ENCODE measurements at places on chromosomes 1 and 21.
A peak's percentile ranks its signal among the peaks of the same experiment; 100 is the strongest.

GRCh38 chr1:115141145-115141454 is 51.8 kb upstream of the TSPAN2 start:
- no peak for DNase-seq

DNA sequence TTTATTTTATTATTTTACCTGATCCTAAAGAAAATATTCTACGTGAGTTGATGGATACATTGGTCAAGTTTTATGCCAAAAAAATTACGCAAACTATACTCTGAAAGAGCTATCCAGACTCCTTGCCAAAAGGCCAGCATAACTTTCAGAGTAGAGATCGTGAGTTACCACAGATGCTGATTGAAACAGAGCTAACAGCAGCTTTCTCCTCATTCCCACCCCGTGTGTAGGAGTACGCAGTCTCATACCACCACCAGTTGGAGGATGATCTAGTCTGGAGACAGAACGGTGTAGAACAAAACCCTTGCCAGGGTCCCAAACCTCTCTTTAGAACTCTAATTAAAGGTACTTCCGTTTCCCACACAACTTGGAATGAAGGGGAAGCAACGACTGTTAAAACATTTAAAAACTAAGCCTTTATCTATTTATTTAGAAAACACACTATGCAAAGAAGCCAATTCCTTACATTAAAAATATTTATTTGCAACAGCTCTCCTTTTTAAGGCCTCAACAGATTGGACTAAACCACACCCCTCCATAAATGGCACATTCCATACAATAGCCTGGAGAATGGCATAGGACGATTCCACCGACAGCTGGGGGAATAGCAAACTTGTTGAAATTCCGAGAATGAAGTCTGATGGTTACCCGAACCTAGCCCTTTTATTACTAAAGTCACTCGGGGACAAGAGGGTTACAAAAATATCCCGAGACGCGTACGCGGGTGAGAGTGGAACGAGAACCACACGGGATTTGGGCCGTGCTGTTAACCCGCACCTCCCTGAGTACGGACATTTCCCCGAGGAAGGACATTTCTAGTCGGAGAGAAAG is 1.4 kb downstream of the NUCKS1 start:
- DNase-seq = peak; percentile 83

- no peak for DNase-seq
Observed at GRCh38 chr21:45894450-45894825, 87.1 kb upstream of the COL6A1 start.

DNA sequence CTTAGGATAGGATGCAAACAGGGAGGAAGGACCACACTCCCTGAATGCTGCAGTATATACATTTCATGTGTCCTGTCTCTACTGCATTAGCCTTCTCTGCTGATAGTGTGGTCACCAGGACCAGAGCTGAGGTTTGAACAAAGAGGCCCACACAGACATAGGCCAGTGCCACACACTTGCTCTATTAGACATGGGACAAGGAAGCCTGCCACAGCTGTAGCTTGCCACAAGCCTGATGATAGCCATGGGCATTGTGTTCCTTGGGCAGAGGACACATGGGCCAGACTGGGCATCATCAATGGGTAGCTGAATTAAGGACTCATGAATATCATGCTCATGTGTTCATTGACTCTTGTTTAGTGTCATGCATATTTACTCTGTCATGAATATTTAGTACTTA is 10.4 kb downstream of the CAMSAP2 start:
- no peak for DNase-seq

GRCh38 chr1:28526886-28527285 is 21.0 kb downstream of the RCC1 start:
- no peak for DNase-seq

DNA sequence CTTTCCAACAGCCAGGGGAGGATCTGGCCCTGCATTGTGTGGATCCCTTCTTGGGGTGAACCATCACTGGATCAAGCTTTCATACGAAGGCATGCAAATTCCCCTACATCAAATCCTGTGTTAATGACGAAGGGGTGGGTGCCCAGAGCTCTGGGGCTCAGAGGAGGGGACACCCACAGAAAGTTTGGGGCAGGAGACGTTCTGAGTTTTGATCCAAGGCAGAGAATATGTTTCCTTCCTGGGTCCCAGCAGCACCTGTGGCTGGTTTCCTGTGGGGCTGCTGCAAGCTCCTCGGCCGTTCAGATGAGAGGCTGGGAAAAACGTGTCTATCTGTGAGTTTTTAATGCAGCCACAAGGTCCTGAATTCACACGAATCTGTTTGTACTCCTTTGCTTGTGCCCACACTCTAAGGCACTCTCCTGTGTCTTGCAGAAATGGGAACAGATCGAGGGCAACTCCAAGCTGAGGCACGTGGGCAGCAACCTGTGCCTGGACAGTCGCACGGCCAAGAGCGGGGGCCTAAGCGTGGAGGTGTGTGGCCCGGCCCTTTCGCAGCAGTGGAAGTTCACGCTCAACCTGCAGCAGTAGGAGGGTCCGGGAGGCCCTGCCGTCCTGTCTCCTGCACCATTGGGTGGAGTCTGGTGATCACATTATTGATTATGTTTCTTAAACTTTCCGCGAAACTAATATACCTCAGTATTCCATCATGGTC is 147.1 kb downstream of the PGBD5 start:
- no peak for DNase-seq

DNA sequence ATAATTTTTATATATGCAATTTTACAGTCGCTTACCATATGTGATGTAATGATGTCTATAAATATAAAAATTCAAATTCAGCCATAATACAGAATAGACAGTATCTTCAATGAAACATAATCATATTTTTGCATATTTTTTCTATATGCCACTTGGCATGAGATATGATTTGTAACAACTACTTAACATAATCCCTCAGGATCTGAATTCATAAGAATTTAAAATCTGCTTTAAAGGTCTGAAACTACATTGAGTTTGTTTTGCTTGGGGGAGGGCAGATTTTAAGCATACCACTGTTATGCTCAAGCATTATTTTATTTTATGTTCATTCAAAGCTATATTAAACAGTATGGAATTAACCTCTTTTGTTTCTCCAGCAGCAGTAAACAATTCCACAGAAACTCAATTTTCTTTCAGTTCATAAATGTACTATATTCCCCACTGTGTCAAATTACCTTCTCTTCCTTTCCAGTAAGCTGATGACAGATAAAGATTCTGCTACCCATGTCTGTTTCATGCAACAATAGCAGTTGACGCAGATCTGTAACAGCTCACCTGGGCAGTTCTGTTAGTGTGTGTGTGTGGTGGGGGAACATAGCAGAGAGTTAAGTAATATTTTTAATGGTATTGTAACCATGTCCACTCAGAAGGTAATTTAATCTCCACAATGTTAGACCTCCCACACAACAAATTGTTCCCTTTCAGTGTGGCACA is 224.8 kb downstream of the NTNG1 start:
- no peak for DNase-seq

DNA sequence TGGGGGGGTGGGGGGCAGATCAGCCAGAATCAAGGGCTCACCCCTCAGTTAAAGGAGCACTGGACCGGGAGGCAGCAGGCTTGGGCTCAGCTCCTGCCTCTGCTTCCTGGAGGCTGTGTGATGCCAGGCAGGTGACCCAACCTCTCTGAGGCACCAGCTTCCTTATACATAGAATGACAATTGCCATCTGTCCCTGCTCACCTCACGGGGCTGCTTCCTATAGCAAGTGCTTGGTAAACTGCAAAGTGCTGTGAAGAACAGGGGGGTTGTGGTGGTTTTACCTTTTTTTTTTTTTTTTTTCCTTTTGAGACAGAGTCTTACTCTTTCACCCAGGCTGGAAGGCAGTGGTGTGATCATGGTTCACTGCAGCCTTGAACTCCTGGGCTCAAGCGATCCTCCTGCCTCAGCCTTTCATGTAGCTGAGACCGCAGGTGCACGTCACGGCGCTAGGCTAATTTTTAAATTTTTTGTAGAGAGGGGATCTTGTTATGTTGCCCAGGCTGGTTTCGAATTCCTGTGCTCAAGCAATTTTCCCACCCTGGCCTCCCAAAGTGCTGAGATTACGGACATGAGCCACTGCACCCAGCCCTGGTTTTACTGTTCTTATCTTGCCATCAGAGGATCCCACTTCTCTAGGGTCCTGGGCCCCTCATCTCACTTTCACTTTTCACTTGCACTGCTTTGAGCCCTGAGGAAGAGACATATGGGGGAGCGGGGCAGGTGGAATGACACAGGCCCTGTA is 11.6 kb downstream of the KCNQ4 start:
- DNase-seq = no peak

GRCh38 chr1:113946112-113946511 is 17.0 kb downstream of the HIPK1 start:
- no peak for DNase-seq

- no peak for DNase-seq
Observed at GRCh38 chr1:209411491-209411929, 172.0 kb upstream of the CAMK1G start.

GRCh38 chr1:150621497-150622302 is 7.7 kb downstream of the ENSA start:
- DNase-seq = no peak
